Sigmoid colon (tissue), 7 donors: ENCODE measurements at places on chromosomes 16 and 17. TPM values are rescaled to one million over a fixed set of nuclear protein-coding genes. Genes with fewer than 3 reads are reported as not detected.

- no peak for DNase-seq
Observed at GRCh38 chr16:1193825-1194581, 31.1 kb downstream of the TPSG1 start.

- peak; percentile 85 for DNase-seq
Observed at GRCh38 chr17:8479431-8479947, 43.8 kb downstream of the NDEL1 start.

- DNase-seq: no peak
Observed at GRCh38 chr17:50926523-50926922, 60.4 kb upstream of the TOB1 start.

GRCh38 chr16:28204204-28204603, 7.6 kb downstream of the XPO6 start:
- DNase-seq: no peak

- peak; percentile 96 for DNase-seq
Observed at GRCh38 chr17:55607731-55608341, 96.6 kb upstream of the SMIM36 start.

The FOXC2 gene
- total RNA-seq: 0.81 TPM

GRCh38 chr16:50313596-50314478, 47.5 kb downstream of the ADCY7 start:
- peak; percentile 76 for DNase-seq

The DRC3 gene
- total RNA-seq: 6.1 TPM

The TBC1D3G gene
- total RNA-seq: 1.4 TPM

DNA sequence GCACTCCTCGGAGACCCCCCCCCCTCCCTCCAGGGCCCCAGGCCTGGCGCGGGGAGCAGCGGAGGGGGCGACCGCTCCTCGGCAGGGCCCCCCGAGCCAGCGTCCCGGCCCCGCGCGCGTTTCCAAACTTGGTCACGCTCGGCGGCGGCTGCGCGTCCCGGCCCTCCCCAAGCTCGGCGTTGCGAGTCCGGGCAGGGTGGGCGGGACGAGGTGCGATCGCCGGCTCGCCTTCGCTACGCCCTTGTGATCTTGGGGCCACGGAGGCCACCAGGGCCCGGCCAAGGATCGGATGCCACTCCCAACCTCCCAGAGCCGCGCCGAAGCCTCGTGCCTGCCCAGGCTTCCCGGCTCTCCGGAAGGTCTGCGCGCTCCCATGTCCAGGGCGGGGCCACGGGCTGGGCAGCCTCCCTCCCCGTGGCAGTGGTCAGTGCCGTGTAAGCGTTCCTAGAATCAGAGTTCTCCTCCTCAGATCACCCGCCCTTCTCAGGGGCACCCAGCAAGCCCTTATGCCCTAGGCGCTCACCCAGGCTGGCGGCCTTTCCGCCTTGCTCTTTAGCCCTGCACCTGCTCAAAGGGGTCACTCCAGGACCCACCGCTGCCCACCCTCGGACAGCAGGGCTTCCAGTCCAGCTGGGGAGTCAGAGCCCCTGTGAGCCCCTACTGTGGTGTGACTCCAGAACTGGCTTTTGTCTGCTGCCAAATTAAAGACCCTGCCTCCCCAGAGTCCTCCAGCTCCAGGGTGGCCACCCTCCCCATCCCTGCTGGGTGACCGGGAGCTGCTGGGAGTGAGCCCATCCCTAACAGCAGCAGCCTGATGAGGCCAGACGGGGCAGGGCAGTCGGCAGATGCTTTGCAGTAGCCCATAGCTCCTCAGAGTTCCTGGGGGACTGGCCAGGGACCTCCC, 12.2 kb upstream of the MRPS23 start:
- DNase-seq: peak; percentile 89

The IRF8 gene
- 3.5 TPM for total RNA-seq

DNA sequence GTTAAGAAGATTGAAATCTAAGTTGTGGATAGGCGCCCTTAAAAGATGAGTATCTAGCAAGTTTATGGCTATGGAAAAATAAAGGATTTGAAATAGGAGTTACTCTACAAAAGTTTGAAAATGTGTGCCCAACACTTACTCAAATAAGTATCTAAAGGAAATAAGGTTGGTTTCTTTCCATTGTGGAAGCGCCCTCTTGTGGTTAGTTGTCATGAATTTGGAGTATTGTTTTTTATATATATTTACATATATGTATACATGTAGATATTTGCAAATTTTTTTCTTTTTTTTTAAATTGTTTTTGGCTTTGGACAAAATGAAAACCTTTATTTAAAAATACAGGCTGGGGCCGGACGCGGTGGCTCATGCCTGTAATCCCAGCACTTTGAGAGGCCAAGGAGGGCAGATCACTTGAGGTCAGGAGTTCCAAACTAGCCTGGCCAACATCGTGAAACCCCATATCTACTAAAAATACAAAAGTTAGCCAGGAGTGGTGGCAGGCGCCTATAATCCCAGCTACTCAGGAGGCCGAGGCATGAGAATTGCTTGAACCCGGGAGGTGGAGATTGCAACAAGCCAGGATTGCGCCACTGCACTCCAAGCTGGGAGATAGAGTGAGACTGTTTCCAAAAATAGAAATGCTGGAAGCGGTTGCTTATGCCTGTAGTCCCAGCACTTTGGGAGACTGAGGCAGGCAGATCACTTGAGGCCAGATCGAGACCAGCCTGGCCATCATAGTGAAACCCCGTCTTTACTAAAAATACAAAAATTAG, 24.0 kb upstream of the VPS4A start:
- DNase-seq: peak; percentile 81

- DNase-seq: no peak
Observed at GRCh38 chr17:51455931-51456330, 195.6 kb downstream of the UTP18 start.

The EVPL gene
- 2.9 TPM for total RNA-seq

DNA sequence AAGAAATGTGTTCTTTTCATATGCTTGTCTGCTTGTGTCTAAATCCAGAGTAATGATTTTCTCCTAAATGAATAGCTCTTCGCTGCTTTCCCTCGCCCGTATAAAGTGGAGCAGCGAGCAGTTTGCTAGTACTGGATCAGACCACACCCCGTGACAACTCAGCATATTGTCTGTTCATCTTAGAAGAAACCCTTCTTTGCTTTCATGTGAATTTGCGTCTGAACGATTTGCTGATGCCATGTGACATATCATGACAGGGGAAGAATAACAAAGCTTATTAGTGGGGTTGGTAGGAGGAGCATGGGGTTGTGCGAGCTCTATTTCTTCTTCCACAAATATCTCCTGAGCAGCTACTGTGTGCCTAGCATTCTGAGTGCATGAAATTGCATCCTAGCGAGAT, 44.1 kb upstream of the CACNG4 start:
- no peak for DNase-seq

The TNFRSF13B gene
- total RNA-seq: not detected

GRCh38 chr16:56632156-56632847, at the start of gene MT1M:
Gene MT1M, plus strand, starts transcription at chr16:56632659. Its CDS starts 73 bp downstream, at chr16:56632732.
- peak; percentile 83 for DNase-seq

DNA sequence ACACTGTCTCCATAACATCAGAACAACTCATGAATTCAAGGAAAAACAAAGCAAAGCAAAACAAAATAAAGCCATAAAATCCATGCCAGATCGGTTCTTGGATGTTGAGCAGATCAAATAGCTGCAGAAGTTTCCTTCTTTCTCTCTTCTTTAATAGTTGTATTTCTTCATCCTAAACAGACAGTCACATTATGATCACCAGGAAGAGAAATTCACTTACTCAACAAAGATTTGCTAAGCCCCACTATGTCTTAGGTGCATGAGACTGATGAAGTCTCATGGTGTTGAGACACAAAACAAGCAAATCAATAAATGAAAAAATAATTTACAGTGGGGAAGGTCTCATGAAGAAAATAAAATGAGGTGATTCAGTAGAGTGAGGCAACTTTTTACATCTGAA, 72.8 kb downstream of the WIPI1 start:
- DNase-seq: no peak

GRCh38 chr16:79272141-79272577, 328.4 kb downstream of the MAF start:
- no peak for DNase-seq

DNA sequence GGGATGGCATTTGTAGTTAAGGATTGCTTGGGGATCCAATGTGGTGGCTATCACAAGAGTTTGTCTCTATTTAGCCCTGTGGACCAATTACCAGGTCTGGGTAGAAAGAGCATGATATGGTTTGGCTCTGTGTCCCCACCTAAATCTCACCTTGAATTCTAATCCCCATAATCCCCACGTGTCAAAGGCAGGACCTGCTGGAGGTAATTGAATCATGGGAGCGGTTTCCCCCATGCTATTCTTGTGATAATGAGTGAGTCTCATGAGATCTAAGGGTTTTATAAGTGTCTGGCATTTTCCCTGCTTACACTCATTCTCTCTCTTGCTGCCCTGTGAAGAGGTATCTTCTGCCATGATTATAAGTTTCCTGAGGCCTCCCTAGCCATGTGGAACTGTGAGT, 86.4 kb upstream of the HS3ST4 start:
- DNase-seq: no peak

DNA sequence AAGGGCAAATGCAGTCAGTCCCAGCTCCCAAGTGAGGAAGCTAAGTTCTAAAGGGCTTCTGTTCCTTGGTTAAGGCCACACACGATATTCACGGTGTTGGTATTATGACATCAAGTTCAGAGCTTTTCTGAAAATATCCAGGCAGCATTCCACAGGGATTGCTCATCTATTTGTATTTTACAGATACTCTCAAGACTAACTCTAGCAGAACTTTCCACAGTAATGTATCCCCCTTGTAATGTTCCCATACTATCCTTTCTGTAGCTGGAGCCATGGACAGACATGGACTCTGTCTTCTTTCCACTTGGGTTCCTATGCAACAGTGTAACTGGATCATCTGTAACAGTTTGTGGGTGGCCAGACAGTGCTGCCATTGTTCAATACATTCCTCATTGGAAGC, 13.5 kb downstream of the SDR42E1 start:
- DNase-seq: no peak

DNA sequence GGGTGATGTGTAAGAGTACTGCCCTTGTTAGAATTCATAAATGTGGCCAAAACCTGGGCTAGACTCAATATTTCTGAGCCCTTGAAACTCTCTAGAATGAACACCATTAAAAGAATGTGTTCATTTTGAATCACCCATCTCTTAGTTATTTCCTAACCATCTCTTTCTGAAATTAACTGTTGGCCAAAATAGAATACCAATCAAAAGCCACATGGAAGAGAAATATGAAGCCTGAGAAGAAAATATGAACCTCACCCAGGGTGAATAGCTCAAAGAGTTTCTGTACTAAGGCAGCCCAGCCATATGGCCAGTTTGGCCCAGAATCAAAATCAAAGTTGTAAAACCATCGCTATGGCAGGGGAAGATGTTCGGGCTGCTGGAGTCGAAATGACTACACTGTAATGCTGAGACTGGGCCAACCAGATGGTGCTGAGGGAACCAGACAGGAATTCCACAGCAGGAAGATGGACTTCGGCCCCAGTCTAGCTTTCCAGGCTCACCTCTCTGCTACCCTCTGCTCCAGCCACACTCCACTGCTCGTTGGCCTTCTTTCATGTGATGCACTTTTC, 154.3 kb upstream of the ZFHX3 start:
- no peak for DNase-seq

GRCh38 chr17:19958023-19958422, 19.6 kb downstream of the AKAP10 start:
- DNase-seq: no peak

The TMEM98 gene
- total RNA-seq: 70.1 TPM

DNA sequence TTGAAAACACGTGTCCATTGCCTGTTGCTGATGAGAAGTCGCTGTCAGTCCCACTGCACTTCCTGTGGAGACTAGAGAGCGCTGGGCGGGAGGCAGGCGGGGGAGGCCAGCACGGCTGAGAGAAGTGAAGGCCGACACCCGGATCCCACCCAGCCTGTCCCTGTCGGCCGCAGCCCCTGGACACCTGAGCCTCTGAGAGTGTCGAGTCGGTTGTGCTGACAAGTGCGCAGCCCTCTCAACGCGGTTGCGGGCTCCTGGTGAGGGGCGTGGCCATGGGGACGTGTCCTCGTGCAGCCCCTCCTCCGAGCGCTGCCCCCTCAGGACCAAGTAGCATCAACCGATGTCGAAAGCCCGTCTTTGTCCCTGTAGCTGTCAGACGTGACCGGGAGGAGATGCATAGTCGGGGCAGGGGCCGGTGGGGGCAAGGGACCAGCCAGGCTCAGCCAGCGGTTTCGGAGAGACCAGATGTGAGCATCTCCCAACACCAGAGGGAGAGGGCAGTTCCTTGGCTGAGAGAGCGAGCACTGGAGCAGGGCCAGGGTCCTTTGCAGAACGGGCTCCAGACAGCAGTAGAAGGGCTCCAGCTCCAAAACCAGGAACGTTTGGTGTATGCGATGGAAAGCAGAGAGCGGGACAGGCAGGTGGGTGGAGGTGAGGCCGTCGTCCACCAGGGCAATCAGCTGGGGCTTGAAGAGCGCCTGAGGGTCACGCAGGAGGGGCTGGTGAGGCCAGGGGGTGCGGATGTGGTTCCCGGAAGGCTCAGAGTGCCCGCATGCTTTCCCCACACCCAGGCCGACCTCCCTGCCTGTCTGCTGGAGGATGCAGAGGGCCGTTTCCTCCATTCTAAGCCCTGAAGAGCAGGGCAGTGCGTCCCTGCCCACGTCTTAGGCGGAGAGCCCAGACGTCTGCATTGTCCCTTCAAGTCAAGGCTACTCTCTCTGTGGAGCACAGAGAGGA, 43.3 kb upstream of the CHMP6 start:
- DNase-seq: peak; percentile 62

DNA sequence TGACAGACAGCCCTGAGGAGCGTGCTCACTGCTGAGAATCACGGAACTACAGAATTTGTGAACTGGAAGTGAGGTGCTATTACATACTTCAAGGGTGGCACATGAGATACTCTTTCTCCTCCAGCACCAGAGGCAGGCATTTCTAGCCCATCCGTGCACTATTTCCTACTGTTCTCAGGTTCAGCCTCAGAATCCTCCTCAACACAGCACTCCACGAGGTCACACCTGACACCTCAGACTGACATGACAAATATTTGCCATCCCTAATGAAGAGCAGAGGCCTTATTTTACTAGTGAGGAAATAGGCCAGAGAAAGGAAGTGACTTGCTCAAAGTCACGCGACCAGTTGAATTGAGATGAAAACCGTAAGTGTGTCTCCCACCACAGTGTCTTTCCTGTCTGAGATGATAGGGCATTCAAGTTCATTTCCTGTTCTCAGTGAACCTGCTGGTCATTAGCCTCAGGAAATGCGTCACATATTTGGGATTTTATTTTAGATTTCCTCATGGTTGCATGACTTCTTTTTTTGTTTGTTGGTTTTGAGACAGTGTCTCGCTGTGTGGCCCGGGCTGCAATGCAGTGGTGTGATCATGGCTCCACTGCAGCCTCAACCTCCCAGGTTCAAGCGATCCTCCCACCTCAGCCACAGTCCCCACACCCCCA, 23.6 kb downstream of the SEZ6 start:
- DNase-seq: no peak

GRCh38 chr17:36859003-36859300, 78.3 kb upstream of the LHX1 start:
- DNase-seq: no peak

- no peak for DNase-seq
Observed at GRCh38 chr16:88865310-88865709, 1.1 kb downstream of the PABPN1L start.

The PIRT gene
- total RNA-seq: 5.5 TPM

GRCh38 chr17:21171970-21172510, 41.9 kb downstream of the TMEM11 start:
- no peak for DNase-seq
